ENCODE measurements at places on chromosomes 13 and 19. TPM values are rescaled to one million over a fixed set of nuclear protein-coding genes. Genes with fewer than 3 reads are reported as not detected.

Gene IL11
- total RNA-seq = not detected

DNA sequence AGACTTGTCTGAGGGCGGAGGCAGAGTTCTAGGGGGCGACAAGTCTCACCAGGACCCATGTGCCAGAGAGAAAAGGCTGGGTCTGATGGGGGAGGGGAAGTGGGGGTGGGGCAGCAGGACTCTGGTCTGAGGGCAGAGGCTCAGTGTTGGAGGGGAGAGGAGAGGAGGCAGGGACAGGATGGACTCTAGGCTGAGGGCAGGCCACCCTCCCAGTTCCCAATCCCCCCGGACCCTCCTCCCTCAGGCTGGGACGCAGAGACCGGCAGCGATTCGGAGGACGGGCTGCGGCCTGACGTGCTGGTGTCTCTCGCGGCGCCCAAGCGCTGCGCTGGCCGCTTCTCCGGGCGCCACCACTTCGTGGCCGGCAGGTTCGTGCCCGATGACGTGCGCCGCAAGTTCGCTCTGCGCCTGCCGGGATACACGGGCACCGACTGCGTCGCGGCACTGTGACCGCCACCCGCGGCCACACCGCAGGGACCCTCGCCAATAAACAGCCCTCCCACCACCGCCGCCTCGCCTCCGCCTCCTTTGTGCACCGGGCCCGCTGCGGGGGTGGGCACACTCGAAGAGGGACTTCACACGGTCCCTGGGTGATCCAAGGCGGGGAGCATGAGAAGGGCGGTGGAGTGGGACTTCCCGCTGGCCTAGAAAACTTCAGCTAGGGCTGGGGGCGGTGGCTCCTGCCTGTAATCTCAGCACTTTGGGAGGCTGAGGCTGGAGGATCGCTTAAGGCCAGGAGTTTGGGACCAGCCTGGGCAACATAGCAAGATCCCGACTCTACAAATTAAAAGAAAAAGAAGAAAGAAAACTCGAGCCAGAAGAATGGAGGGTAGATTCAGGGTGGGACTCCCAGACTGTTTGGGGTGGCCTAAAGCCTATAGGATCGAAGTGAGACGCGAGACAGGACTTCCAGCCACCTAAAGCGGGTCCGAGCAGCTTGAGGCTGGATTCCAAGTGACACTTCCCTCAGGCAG lies 703 bp upstream of the CILP2 start:
- DNase-seq = no peak

DNA sequence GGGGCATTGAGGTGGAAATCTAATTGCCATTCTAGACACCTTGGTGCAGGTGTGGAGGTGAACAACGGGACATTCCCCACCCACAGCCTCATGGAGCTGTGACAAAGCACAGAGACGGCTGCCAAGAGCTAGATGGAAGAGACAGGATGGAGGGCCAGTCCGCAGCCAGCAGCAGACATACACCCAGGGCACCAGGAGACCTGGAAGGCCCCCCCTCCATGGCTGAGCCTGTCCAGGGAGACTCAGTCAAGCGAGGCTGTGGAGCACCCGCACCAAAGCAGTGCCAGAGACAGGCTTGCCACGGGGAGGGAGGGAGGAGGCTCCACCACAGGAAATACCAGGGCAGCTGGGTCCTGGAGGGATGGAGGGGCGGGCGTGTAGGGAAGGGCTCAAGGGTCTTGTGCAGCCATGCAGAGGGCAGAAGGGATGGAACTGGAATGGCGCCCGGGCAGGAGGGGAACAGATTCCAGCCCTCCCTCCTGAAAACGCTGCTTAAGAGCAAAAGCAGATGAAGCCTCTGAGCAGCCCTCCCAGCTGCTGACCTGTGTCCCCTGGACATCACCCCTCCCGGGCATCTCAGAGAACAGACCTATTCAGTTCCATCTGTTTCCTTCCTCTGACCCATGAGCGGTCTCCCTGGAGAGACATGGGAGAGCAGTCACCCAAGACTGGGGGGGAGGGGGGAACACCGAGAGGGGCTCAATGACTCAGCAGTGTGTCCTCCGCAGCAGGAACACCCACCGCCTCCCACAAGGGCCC lies 14.4 kb downstream of the EPS15L1 start:
- peak; percentile 66 for DNase-seq

DNA sequence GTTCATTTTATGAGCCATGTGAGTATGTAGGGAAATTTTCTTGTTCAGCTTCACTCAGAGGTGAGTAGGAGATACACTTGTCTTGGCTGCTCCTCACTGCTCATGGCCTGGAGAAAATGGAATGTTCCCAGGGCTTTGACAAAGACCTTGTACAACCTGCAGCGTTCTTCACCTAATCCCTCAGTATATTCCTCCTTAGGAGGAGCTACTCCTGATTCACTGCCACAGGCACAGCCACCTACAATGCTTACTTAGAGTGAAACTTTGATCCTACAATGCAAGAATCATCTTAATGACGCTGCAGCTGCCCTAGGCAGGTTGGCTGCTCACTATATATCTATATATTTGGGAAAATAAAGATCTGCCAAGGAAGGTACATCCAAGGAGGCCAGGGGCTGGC lies 364.2 kb downstream of the KLF5 start:
- DNase-seq = no peak

Gene RAP2A
- total RNA-seq = 15.5 TPM

GRCh38 chr19:2633693-2634075 lies 68.8 kb downstream of the GNG7 start:
- DNase-seq = no peak

GRCh38 chr13:114063545-114064449 lies 68.6 kb downstream of the RASA3 start:
- DNase-seq = peak; percentile 71

Gene SLC39A3
- 26.6 TPM for total RNA-seq

DNA sequence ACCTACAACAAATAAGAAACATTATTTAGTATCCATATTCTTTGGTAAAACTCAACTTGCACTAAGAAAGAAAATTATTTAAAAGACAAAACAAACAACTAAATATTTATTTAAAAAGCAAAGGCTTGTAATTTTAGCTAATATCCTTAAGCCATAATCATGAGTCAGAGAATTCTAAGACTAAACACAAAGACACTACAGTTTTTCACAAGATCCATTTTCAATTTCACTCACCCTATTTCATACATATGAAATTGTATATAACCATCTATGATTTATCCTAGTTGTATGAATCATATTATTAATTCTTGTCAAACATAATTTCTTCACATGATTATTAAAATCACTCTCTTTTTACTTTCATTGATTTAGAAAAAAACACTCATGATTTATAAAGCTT lies 64.3 kb downstream of the MICU2 start:
- DNase-seq = no peak

GRCh38 chr13:40115426-40115825 lies 460.0 kb downstream of the COG6 start:
- DNase-seq = no peak

DNA sequence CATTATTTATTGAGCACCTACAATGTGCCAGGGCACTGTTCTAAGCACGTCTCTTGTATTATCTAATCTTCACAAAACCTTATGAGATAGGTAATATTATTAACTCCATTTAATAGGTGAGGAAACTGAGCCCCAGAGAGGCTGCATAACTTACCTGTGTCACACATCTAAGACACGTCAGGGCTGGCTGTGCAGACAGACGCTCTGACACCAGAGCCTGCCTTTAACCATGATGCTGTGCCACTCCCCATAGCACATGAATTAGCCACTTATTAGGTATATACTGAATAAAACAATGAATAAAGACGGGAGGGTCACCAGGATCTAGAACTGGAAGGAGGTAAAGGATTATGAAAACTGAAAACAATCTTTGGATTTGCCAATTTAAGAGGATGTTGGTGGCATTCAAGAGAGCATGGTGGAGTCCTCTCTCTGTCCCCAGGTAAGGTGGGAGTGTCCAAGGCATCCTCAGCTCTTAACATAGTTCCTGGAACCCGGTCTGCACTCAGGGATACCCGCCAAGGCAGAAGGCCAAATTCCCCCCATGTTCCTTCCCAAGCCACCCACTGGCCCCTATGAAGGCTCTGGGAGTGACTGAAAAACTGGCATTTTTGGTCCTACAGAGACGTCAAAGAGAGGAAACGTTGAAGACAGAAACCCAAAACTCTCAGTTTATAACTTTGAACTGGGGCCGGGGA lies 479.7 kb downstream of the FOXO1 start:
- no peak for DNase-seq

- DNase-seq = no peak
Measured at GRCh38 chr13:45412274-45413049, 5.7 kb downstream of the SLC25A30 start.

GRCh38 chr19:42028304-42029216 lies 34.5 kb upstream of the ATP1A3 start:
- no peak for DNase-seq

GRCh38 chr19:5356428-5356827 lies 15.8 kb upstream of the PTPRS start:
- DNase-seq = no peak

DNA sequence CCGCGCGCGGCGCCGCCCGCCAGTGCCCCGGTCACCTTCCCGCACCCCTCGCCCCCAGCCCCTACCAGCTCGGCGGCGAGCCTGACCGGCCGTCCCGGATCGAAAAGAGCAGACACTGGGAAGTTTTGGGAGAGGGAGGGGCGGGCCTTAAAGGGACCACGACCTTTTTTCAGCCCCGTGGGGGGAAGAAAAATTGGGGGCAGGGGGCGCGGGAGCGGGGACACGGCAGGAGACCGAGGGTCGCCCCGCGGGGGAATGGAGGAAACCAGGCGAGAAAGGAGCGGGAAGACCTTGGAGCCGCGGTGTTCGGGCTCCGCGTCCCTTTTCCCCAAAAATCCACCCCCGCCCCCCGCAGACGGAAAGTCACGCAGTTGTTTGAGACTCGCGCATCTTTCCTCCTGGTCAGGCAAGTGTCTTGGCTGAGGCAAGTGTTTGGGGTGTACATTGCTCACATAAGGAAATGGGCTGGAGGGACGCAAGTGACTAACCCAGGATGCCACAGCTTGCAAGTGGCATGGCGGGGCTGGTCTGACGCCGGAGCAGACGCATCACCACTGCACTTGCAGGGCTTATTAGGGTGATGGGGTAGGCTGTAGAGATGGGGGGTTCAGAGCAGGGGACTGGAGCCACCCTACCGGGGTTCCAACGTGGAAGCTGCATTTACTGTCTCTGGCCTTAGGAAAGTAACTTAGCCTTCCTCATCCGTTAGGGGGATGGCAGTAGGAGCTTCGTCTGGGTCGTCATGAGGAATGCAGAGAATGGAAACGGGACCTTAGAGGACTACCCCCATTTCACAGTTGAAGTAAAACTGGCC lies 2.7 kb upstream of the HNRNPL start:
- DNase-seq = peak; percentile 64

- DNase-seq = no peak
Measured at GRCh38 chr13:91986761-91987483, 588.5 kb downstream of the GPC5 start.

- DNase-seq = no peak
Measured at GRCh38 chr13:98111168-98112098, 31.5 kb upstream of the FARP1 start.

Gene CPB2
- not detected for total RNA-seq

GRCh38 chr13:106468744-106469590 lies 66.5 kb downstream of the EFNB2 start:
- no peak for DNase-seq

- DNase-seq = no peak
Measured at GRCh38 chr13:79384022-79384610, 21.9 kb downstream of the RBM26 start.

DNA sequence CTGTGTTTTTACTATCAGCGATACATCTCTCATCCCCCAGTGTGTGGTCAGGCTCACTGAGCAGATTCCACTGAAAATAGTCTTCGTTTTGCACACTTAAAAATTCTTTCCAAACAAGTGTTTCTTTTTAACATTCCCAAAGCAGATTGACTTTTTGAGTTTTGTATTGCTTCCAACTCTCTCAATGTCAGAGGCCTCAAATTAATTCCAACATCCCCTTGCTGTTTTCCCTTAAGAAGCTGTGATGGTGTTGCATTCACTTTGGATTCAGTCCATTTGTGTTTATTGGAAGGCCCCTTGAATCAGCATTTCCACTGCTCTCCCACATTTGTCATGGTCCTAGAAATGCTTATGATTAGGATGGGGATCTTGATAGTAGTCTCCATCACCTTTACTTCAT lies 228.7 kb downstream of the KCNRG start:
- no peak for DNase-seq

DNA sequence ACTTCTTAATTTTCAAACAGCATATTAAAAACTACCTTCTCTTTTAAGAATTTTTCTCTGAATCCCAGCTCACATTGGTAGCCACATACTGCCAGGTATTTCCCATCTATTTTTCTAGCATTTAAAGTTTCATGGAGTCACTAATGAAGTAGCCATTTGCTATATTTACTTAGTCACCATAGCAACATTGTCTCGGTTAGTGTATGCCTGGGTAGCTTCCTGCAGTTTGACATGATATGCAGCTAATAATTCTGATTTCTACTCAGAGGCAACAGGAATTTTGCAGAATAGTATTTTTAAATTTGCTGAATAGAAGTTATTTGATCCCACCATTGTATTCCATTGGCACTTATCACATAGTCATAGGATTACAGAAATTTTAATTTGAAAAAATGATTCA lies 30.9 kb upstream of the KCTD4 start:
- DNase-seq = no peak

Gene APOC4
- total RNA-seq = not detected

DNA sequence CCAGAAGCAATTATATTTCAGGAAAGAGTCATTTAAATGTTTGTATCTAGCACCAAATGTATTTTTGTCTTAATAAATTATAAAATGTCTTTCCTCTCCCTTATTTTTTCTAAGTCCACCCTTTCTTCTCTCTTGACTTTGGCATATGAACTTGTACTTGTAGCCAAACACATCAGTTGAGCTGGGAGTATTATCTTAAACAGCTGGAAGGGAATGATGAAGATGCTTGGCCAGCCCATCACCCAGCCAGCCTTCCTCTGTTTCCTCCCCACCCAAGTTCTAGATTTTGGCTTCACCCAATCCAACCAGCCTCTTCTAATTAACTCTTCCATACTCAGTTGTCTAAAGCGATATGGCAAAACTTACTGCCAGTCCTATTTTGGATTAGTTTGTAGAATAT lies 272.5 kb downstream of the ENOX1 start:
- DNase-seq = no peak

- no peak for DNase-seq
Measured at GRCh38 chr19:40144151-40144550, 47.1 kb upstream of the MAP3K10 start.

- DNase-seq = peak; percentile 52
Measured at GRCh38 chr19:49506575-49507105, 5.8 kb upstream of the FCGRT start.

All from left ventricle myocardium superior (tissue), 1 donor.